ENCODE measurements at places on chromosomes 3 and 15.
A peak's percentile ranks its signal among the peaks of the same experiment; 100 is the strongest.

DNA sequence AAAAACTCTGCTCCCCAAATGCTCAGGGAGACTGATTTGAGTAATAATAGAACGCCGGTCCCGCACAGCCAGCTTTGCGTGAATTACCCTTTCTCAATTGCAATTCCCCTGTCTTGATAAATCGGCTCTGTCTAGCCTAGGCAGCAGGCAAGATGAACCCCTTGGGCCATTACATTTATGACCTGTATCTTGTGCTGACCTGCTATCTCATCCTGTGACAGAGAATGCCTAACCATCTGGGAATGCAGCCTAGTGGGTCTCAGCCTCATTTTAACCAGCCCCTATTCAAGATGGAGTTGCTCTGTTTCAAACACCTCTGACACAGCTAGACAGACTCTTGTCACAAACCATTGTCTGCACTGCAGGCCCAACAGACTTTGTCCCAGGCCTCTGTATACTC is 13.8 kb upstream of the NUP210 start:
- DNase-seq, result no peak

- no peak for DNase-seq
These were observed 27.2 kb upstream of the PIGZ start for GRCh38 chr3:196995646-196996355.

GRCh38 chr3:59444294-59444671 is 394.5 kb upstream of the CFAP20DC start:
- no peak for DNase-seq

DNA sequence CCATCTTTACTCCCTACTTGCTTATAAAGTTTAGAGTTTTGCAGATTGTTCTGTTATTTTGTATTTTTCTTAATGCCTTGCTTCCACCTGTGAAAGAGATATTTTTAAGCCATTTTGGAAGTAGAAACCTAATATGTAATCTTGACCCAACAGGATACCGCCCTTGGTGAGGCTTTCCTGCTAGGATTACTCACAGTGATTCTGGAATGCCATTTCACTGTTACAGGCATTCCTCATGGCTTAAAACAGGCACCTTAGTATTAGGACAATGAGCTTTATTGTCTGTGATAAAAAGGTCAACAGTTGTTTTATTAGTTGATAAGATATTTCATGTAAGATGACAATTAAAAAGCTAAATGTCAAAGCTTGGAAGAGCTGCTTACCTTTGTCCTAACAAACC is 58.2 kb downstream of the PHLDB2 start:
- DNase-seq, result no peak

GRCh38 chr3:117322866-117323265 is 613.3 kb downstream of the TUSC7 start:
- DNase-seq, result peak; percentile 9

DNA sequence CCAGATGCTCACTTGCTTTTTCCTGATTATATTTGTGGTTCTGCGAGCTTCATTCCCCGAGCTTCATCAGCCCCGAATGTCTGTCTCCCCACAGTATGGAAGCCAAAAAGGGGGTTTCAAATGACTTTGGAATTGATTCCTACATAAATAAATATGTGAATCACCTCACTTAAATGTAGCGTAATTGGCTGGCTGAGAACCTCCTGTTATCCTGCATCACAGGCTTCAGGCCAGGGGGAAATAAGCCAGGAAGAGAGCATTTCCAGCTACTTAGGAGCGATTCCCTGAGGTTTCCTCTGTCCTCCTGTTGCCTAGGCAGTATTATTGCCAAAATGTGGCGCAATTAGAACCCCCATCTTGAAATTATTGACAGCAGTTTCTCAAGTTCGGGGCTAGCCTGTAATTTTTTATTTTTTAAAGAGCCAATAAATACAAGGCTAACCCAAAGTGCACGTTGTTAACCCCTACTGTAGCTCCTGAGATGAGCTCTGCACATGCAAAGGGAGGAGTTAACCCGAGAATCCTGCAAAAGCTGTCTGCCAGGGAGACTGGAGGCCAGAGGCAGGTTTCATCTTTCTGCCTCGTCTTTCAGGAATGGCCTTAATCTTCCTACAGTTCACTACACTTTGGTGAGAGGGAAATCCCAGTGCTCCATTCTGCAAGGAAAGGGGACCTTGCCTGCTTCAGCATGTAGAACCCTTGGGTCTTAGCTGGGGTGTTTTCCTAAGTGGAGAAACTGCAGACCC is 148.2 kb downstream of the ADAMTS9 start:
- DNase-seq, result no peak

- DNase-seq, result no peak
These were observed 1.1 kb downstream of the TFDP2 start for GRCh38 chr3:142148044-142148791.

DNA sequence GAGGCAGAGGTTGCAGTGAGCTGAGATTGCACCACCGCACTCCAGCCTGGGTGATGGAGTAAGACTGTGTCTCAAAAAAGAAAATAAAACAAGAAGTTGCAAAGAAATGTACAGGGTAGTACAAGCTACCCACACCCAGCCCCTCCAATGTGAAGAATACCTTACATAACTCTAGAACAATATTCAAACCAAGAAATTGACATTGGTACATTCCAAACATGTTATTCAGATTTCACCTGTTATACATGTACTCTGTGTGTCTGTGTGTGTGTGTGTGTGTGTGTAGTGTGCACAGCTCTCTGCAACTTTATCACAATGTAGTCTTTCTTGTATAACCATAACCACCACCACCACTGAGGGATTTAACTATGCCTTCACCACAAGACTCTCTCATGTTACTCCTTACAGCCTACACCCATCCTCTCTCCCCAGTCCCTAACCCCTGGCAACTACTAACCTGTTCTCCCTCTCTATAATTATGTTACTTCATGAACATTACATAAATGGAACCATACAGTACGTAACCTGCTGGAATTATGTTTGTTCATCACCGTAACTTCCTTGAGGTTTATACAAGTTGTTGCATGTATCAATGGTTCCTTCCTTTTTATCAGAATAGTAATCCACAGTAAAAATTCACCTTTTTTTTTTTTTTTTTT is 16.2 kb upstream of the TJP1 start:
- DNase-seq, result no peak

Data from nephron progenitor cell (in vitro differentiated cells).